ENCODE measurements at places on chromosomes 4 and X.
A peak's percentile ranks its signal among the peaks of the same experiment; 100 is the strongest.

- DNase-seq: no peak
These were observed 76.7 kb downstream of the CLCN5 start for GRCh38 chrX:49999087-49999486.

- DNase-seq: peak; percentile 15
These were observed at the start of gene ZNF630 for GRCh38 chrX:48071064-48071985. ZNF630 (minus strand) TSS chrX:48071640; CDS start chrX:48066886, 4,754 bp downstream.

DNA sequence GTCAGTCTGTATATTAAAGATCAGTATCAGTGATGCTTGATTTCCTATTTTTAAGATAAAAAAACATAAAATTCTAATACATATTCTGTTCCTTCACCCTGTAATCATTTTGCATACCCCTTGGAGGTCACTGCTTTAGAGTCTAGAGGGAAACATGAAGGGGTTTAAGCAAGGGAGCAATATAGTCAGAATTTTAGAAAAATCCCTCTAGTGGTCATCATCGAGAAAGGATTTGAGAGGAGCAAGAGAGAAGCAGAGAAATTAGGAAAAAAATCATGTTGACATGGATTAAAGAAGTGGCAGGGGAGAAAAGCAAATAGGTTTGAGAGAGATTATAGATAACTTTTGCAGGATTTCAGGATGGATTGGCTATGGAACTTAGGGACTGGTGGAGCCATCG lies 11.1 kb downstream of the APEX2 start:
- no peak for DNase-seq

DNA sequence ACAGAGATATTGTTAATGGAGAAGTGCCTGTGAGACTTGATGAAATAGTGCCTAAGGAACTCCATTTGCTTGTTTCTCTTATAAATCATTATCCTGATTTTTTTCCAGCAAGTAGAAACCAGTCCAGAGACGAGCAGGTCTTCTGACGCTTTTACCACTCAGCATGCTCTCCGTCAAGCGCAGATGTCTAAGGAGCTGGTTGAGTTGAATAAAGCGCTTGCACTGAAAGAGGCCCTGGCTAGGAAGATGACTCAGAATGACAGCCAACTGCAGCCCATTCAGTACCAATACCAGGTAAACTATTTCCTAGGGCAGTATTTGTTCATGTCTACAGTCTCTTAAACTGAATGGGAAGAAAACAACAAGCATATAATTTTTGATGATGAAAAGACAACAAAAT lies 63.6 kb downstream of the KIF4A start:
- no peak for DNase-seq

DNA sequence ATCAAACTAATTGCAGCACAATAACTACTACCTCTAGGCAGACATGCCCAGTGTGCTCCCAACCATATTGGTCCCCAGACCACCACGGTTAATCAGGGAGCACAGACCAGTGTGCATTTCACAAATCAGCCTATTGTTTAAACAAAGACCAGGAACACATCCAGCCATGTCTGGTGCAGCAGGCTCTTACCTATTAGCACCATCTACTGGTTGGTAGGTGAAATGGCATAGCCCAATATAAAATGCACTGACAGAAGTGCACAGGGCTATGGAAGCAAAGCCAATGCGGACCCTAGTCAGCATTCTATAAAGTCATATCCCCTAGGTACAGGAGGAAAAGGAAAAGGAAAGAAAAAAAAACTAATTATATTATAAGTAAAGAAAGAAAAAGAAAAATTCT lies 15.5 kb upstream of the CYLC1 start:
- DNase-seq: peak; percentile 20

- DNase-seq: no peak
These were observed 278.5 kb upstream of the EMCN start for GRCh38 chr4:100796332-100796731.

- no peak for DNase-seq
These were observed 16.6 kb downstream of the CHST7 start for GRCh38 chrX:46589977-46590723.

DNA sequence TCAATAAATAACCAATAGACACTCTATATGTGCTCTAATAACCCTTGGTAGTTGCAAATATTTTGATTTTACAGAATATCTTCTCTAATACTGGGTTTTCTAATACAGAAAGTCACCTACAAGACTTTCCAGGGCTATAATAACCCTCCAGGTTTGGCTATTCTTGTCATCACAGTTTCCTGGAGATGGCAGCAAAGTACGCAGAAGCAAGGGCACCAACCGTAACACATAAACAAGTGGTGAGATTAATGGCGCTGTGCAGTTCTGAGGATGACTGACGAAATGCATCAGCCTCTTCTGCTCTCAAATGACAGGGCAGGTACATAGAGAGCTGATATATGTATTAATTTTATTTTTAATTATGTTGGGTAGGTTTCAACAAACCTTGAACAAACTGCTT lies 122.4 kb downstream of the C4orf33 start:
- peak; percentile 5 for DNase-seq

DNA sequence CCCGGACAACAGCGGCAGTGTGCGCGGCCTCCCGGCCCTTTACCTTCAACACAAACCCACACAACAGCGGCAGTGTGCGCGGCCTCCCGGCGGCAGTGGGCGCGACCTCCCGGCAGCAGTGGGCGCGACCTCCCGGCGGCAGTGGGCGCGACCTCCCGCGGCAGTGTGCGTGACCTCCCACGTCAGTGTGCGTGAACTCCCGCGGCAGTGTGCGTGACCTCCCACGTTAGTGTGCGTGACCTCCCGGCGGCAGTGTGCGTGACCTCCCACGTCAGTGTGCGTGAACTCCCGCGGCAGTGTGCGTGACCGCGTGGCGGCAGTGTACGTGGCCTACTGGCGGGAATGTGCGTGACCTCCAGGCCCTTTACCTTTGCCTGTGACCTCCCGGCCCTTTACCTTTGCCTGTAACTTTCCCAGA lies 576.6 kb upstream of the FRG1 start:
- DNase-seq: no peak

- DNase-seq: no peak
These were observed 376.2 kb downstream of the PCDH18 start for GRCh38 chr4:137156054-137156453.

- peak; percentile 64 for DNase-seq
These were observed 18.8 kb upstream of the CHRNA9 start for GRCh38 chr4:40316333-40316781.

DNA sequence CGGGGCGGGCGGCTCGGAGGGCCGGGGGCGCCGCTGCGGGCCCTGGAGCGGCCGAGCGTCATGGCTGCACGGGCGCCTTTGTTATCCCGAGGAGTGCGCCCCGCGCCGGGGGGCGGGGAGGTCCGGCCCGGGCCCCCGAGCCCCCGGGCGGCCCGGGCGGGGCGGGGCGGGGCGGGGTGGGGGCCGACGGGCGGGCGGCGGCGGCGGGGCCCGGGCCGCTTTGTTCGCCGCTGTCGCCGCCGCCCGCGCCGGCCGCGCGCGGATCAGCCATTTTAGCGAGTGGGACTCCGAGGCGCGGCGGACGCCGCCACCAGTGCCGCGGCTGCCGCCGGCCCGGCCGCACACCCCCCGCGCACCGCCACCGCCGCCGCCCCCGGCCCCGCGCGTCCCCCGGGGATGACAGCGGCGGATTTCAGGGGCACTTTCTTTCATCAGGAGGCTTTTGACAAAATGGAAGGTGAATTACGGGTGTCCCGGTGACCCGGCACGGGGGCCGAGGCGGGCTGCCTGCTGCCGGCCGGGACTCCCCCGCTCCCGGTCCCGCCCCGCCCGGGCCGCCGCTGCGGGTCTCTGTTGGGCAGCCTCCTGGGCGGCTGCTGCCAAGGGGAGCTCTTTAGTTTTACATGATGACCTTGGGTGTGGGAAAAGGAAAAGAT lies 1.2 kb downstream of the HMGB3 start:
- DNase-seq: no peak

GRCh38 chr4:37652747-37653527 lies 33.2 kb downstream of the RELL1 start:
- DNase-seq: no peak

- DNase-seq: peak; percentile 83
These were observed 20.8 kb downstream of the USO1 start for GRCh38 chr4:75745161-75745560.

GRCh38 chr4:156870131-156870530 lies 101.5 kb downstream of the PDGFC start:
- no peak for DNase-seq

GRCh38 chrX:130024127-130024526 lies 41.7 kb downstream of the BCORL1 start:
- DNase-seq: peak; percentile 89

DNA sequence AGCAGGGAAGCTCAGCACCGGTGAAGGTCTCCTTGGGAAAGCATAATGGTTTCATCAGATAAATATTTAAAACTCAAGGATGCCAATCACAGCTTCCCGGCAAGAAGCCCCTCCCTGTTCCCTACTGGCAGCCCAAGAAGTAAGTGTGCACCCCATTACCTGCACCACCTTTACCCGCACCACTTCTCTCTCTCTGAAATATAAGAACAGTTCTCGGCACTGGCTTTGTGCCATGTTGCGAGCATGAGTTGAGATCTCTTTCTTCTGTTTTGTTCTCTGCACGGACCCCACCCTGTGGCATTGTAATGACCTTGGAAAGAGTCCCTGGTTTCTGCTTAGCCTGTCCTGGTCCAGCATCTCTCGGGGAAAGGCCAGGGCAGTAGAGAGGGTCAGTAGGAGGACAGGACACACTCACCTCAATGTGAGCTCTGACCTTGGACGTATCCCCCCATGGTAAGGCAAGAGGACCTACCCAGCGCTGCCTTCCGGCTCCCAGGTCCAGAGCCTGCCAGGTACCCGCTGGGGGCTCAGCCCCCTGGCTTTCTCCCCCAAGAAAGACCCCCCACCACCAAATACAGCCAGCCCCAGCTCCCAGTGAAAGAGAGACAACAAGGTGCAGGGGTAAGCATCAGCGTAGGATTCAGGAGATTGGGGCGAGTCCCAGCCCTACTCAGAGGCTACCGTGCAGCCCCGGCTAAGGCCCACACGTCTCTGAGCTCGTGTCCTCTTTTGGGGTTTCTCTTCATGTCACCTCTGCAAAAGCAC lies 80.7 kb downstream of the PSAPL1 start:
- DNase-seq: no peak

- no peak for DNase-seq
These were observed 29.6 kb downstream of the TRIML1 start for GRCh38 chr4:188168726-188169373.

DNA sequence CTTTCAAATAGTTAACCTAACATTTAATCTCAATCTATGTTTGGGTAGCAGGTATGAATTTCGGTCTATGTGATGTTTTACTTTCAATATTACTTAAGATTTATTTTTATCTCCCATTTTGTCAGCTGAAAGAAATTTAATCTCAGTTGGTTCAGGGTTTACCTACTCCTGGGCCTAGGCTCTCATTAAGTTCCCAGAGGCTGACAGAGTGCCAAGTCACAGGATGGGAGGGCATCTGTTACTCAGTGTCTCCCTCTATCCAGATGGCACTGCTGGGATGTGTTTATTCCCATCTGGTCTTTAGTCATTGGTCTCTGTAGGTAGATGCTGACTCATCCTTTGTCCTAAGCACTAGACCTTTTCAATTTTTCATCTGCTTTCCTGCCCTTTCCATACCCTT lies 129.4 kb upstream of the ARSJ start:
- no peak for DNase-seq

DNA sequence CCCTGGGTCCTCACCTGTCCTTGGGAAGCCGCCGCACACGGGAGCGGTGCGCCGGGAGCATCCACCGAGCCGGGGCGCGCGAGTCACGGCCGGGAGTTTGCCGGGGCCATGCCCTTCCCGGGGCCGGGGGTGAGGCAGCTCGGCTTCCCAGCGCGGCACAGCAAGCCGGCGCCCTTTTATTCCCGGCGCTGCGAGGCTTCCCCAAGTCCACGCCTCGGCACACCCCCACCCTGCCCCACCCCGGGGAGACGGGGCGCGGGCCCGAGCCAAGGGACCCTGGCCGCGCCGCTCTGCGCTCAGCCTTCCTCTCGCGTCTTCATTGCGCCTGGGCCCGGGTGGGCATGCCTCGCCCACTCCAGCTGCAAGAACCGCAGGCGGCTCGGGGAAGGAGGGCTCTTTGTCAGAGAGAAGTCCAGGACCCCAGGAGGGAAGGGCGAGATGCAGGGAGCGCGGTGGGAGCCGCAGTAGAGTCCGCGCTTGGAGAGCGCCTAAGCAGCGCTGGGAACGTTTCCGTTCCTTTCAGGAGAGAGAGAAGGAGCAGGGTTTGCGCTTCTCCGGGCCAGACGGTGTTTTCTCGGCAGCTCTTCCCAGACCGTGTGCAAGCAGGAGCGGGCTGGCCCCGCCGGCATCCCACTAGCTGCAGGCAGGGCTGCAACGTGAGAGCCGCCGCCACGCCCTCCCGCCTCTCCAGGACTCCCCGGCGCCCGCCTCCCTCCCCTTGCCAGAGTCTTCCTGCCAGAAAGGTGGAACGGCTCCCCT lies at the start of gene MXRA5:
Gene MXRA5, minus strand, starts transcription at position 152 of the 759 bp plus-strand sequence. CDS start 2,819 bp downstream, outside the sequence.
- DNase-seq: no peak

- no peak for DNase-seq
These were observed 46.9 kb upstream of the SMARCAD1 start for GRCh38 chr4:94160774-94161173.
